ENCODE measurements at places on chromosomes 5 and 9. TPM values are rescaled to one million over a fixed set of nuclear protein-coding genes. Genes with fewer than 3 reads are reported as not detected.

The PITX1 gene
- total RNA-seq = 0.31 TPM

The PTGES gene
- total RNA-seq = 0.20 TPM

The CD14 gene
- total RNA-seq = 0.41 TPM

The TAF1L gene
- not detected for total RNA-seq

The INSL4 gene
- total RNA-seq = not detected
